Choroid plexus epithelial cell (primary cell): ENCODE measurements at places on chromosomes 16 and 17.

DNA sequence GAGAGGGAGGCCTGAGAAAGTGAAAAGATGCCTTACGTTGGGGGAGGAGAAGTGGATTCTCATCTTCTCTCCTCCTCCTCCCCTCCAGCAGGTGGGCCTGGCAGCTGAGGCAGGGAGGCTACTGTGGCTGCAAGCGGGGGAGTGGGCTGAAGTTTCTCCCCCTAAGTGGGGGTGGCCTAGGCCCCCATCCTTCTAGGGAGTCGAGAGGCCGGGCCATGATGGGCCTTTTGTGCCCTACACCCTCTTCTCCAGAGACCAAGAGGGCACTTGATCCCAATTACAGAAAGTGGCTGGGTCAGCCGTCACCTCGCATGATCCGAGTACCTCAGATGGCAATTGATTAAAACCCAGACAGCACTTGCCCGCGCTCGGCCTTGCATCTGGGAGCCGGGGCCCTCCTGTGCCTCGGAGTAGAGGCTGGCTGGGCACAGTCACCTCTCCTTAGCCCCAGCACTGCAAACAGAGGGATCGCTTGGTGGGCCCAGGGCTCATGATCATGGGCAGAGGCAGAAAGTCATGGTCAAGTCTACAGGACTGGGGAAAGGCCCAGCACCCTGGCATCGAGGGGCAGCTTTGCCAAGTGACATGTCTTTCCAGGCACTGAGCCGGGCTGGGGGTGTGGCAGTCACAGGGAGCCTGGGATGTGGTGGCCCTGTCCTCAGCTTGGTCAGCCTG, 78.3 kb downstream of the IRX5 start:
- no peak for DNase-seq

DNA sequence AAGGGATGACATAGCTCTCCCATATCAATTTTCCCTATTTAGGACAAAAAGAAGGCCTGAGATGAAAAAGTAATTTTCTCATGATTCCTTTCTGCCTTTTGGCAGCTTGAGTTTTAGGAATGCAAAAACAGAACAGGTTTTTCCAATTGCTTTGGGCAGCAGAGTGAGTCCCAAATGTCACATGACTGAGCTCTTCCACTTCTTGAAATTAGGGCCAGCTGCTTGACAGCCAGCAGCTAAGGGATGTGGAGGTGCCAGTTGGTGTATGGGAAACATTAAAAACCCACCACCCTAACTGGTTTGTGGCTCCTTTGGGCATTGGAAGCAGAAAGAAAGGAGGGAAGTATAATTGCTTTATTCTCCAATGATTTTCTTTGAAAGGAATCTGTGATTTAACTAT, 133.8 kb upstream of the FAM20A start:
- DNase-seq = no peak

- DNase-seq = no peak
Measured at GRCh38 chr16:17177242-17177958, 293.4 kb downstream of the XYLT1 start.

DNA sequence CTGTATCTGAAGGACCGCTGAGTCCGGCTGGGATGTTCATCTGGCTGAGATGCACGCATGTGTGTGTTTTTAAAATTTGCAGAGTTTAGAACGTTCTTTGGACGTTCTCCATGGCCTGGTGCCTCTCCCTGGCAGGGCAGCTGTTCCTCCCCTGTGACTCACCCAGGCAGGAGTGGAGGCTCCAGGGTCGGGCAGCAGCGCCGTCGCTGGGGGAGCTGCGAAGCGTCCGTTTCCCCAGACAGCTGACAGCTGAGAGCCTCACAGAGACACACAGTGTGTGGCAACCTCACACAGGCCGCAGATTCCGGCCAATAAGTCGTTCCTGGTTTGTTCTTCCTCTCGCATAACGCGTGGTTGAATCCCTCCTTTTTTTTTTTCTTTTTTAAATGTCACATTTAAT, 80.6 kb downstream of the OR1D5 start:
- DNase-seq = no peak

DNA sequence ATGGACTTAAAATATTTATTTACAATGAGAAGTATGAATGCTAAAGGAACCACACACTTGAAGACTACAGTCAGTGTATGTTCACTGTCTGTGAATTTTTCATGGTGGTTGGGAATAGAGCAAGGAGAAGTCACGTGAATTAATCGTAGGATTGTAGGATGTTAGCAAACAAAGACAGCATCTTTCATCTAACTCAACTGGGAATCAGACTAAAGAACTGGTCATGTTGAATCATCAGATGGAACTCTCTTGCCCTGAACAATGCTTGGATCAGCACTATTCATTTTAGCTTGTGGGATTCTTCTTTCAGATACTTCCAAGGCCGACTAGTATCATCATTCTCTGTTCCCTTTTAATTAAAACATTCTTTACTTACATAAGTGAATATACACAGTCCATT, 18.1 kb downstream of the KCNJ2 start:
- DNase-seq = peak; percentile 50
